Gastrocnemius medialis (tissue), 4 donors: ENCODE measurements at places on chromosomes 12 and 14. TPM values are rescaled to one million over a fixed set of nuclear protein-coding genes. Genes with fewer than 3 reads are reported as not detected.

- no peak for DNase-seq
Observed at GRCh38 chr14:29687866-29688265, 239.8 kb downstream of the PRKD1 start.

DNA sequence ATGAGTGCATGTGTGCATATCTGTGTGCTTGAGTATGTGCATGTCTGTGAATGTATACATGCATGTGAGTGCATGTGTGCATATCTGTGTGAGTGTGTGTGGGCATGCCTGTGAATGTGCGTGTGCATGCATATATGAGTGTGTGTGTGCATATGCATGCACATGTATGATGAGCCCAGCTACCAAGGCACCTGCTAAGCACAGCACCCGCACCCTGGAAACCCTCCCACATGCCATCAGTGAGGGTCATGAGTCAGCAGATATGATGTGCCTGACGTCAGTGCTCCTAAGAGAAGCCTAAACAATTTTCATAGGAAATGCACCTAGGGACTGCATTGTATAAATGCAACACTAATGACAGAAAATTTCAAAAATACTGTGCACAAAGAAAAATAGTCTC lies 151.1 kb downstream of the KIF26A start:
- no peak for DNase-seq

- no peak for DNase-seq
Observed at GRCh38 chr12:104187446-104188155, 28.0 kb upstream of the TXNRD1 start.

DNA sequence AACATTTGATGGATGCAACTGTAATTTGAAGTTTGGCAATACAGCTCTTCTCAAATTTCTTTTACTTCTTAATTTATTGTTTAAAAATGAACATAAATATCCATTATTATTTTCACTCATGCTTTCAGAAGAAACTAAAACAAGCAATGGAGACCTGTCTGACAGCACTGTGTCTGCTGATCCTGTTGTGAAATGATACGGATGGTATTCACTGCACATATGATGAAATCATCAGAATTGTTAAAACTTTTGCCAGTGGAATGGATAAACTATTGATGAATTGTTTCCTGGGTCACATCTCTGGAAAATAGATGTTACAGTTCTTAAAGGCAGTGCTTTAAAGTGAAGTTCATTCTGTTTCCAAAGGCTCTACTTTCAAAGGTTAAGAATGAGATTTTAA lies 59.2 kb downstream of the WASHC4 start:
- DNase-seq, result no peak

RTN1 gene
- 2.5 TPM for total RNA-seq

DNA sequence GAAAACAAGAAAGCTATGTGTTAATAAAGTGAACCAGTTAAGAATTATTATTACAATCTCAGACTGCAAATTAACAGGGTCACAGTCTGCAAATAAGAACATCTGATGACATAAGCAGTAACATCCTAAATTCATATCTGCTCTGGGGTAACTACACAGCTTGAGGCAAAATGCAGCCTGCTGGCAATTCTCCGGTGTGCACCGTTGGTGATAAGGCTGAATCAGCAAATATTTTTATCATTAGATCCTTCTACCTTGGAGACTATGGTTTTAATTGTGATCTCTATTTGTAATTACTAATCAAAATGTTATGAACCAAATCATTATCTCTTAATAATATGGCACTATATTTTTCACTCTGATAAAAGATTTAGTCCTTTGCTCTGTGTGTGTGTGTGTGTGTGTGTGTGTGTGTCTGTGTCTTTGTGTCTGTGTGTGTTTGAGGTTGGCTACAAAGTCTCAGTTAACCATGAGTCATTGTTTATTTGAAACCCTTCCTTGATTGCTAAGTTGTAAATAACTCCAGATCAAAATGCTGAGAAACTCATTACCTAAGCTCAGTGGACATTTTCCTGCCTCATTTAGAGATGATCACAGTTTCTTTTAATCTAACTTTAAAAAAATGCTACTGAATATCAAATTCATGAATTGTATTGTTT lies 442.6 kb downstream of the GXYLT1 start:
- DNase-seq, result no peak

FOXN4 gene
- not detected for total RNA-seq

DNA sequence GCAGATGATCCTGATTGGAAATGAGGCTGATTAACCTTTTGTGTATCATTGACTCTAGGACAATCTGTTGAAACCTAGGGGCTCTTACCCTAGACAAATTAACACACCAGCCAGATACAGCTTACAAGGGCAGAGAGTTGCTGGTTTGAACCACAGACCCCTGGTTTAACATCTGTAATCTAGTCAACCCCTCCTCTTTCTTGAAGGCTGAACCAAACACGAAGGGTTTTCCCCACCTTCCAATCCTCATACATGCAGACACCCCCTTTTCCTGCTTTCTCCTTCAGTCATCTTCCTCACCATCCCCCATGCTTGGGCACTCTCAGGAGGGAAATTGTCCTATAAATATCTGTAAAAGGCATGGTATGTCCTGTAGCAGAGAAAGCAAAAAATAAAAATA lies 126.0 kb upstream of the HIF1A start:
- DNase-seq, result no peak

TRIAP1 gene
- total RNA-seq, result 14.4 TPM

TBC1D30 gene
- total RNA-seq, result 3.8 TPM

DNA sequence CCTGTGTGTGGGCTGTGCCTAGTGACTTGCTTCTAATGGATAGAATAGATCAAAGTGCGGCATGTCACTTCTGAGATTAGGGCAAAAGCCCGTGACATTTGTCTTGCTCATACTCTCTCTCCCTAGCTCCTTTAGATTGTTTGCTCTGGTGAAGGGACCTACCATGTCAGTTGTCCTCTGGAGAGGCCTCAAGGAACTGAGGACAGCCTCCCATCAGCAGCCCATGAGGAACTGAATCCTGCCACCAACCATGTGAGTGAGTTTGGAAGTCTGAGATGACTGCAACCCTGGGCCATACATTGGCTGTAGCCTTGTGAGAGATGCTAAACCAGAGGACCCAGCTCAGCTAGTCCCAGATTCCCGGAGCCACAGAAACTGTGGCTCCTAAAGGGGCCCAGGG lies 101.6 kb upstream of the ESRRB start:
- DNase-seq, result no peak

DNA sequence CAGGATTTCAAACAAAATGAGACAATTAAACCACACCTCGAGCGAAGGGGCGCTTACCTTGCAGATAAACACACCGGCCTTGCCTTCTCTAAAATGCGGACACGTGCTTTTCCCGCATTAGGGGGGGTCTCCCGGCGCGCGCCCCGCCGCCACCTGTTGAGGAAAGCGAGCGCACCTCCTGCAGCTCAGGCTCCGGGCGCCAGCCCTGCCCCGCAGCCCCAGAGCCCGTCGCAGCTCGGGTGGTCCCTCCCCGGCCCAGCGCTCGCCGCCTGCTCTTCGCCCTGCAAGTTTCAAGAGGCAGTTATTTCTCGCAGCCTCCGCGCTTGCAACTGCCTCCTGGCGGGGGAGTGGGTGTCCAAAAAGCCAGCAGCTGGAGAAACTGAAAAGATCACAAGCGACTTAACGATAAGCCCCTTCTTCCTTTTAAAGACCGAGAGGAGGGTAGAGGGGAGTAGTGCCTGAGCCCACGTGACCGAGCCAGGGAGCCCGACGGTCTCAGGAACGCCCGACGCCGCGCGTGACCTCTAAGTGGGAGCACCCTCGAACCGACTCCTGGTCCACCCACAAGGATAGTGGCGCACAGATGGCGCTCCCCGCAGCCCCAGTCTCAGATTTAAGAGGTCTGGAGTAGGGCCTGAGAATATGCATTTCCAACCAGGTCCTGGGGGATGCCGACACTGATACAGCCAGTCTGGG lies at the start of gene ESR2:
ESR2 (minus strand) TSS at position 396 of the 696 bp plus-strand sequence. CDS start 11,386 bp downstream, outside the sequence.
- DNase-seq, result no peak
